ENCODE measurements at places on chromosomes 2 and 18.

GRCh38 chr2:23246992-23247683, 137.8 kb upstream of the KLHL29 start:
- no peak for DNase-seq

- DNase-seq = no peak
Observed at GRCh38 chr2:206480161-206480560, 36.8 kb downstream of the ADAM23 start.

DNA sequence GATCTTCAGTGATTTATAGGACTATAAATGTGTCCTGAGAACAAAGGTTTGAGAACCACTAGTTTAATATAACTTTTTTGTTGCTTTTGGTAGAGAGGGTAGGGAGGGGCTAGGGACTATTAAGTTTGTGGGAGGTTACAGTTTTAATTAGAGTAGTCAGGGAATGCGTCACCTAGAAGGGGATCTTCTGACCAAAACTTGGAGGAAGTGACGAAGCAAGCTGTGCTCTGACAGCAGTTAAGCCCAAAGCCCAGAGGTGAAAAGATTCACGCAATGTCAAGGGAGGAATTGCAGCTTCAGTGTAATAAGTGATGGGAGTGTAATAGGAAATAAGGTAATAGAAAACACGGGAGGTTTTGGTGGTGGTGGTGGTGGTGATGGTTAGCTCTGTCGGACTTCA, 8.1 kb downstream of the TDRD15 start:
- DNase-seq = no peak

DNA sequence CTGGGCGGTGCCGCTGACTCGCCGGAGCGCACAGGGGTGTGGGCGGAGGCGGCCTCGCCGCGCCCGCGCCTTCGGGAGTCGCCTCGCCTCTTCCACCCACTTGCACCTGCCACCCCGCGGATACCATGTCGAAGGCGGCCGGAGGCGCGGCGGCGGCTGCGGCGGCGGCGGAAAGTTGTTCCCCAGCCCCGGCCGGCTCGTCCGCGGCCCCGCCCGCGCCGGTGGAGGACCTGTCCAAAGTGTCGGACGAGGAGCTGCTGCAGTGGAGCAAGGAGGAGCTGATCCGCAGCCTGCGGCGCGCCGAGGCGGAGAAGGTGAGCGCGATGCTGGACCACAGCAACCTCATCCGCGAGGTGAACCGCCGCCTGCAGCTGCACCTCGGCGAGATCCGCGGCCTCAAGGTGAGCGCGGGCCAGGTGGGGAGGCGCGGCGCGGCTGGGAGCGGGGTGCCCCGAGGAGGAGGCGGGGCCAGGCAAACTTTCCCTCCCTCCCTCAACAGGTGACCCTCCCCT, 766 bp downstream of the CCDC85A start:
- no peak for DNase-seq

- DNase-seq = no peak
Observed at GRCh38 chr2:218028562-218029348, 26.0 kb upstream of the TNS1 start.

- no peak for DNase-seq
Observed at GRCh38 chr2:2845806-2846315, 514.8 kb upstream of the MYT1L start.

- no peak for DNase-seq
Observed at GRCh38 chr2:238450440-238450861, 23.7 kb downstream of the ASB1 start.

GRCh38 chr2:218229239-218229638, 12.2 kb downstream of the ARPC2 start:
- DNase-seq = no peak

GRCh38 chr2:239910851-239911640, 114.1 kb downstream of the NDUFA10 start:
- DNase-seq = no peak

DNA sequence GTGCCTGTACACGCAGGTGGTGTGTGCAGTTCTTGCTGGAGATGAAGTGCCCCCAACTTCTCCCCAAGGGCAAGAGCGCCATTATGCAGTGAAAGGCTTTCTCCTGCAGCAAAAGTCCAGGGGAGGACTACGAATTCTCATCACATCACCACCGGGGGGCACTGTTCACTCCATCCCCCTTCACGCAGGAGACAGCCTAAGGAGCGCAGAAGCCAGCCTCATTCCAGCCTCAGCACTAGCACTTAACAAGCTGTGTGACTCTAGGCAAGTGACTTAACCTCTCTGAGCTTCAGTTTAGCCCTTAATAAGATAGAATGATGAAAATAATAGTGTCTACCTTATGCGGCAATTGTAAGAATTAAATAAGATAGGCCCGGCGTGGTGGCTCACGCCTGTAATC, 32.3 kb downstream of the DNMT3A start:
- DNase-seq = no peak

DNA sequence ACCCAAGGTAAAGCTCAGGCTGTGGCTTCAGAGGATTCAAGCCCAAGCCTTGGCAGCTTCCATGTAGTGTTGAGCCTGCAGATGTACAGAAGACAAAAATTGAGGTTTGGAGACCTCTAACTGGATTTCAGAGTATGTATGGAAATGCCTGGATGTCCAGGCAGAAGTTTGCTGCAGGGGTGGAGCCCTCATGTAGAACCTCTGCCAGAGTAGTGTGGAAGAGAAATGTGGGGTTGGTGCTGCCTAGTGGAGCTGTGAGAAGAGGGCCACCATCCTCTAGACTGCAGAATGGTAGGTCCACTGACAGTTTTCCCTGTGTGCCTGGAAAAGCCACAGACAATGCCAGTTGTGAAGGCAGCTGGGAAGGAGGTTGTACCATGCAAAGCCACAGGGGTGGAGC, 239.9 kb downstream of the SPAG16 start:
- DNase-seq = no peak

GRCh38 chr2:74743039-74743438, 89.0 kb downstream of the SEMA4F start:
- DNase-seq = no peak

GRCh38 chr2:45786030-45786835, 134.8 kb downstream of the PRKCE start:
- no peak for DNase-seq

- no peak for DNase-seq
Observed at GRCh38 chr2:171347591-171348032, 86.2 kb downstream of the METTL8 start.

- DNase-seq = no peak
Observed at GRCh38 chr2:132420816-132421805, 4.5 kb downstream of the GPR39 start.

- no peak for DNase-seq
Observed at GRCh38 chr18:56431551-56431950, 206.8 kb downstream of the TXNL1 start.

DNA sequence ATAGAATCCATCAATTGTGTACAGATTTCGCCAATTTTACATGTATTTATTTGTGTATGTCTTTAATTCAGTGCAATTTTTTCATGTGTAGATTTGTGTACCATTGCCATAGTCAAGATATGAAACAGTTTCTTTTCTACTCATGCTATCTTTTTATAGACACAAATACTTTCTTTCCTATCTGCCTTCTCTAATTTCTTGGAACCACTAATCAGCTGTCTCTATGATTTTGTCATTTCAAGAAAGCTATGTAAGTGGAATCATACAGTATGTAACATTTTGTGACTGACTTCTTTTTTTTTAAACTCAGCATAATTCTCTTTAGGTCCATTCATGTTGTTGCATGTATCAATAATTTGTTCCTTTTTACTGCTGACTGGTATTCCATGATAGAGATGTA, 33.3 kb downstream of the KIAA1328 start:
- DNase-seq = no peak

- no peak for DNase-seq
Observed at GRCh38 chr2:141555876-141556470, 574.8 kb downstream of the LRP1B start.

DNA sequence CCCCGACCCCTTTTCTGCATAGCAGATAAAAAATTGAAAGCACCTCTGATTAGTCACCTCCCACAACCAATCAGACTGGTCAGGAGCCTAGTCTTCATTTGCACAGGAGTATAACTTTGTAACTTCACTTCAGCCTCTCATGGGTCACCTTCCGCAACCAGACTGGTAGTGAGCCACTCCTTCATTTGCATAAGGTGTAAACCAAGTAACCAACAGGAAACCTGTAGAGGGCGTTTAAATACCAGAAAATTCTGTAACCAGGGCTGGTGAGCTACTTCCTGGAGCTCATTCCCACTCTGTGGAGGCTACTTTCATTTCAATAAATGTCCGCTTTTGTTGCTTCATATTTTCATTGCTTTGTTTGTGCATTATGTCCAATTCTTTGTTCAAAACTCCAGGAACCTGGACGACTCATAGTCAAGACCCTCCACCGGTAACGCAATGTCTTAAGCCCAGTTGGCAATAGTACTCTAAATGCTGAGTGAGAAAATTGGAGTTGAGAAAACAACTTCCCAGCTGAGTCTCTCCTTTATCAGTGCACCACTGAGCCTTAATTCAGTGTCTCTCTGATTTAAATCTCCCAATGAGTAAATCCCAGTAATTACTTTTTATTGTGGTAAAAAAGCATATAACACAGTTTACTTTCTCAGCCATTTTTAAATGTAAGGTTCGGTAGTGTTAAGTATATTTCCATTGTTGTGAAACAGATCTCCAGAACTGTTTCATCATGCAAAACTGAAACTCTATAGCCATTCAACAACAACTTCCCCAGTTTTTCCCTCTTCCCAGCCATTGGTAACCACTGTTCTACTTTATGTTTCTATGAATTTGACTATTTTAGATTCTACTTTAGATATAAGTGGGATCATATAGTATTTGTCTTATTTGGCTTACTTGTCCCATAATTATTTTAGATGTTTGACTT, 392.7 kb upstream of the SLC8A1 start:
- DNase-seq = no peak

DNA sequence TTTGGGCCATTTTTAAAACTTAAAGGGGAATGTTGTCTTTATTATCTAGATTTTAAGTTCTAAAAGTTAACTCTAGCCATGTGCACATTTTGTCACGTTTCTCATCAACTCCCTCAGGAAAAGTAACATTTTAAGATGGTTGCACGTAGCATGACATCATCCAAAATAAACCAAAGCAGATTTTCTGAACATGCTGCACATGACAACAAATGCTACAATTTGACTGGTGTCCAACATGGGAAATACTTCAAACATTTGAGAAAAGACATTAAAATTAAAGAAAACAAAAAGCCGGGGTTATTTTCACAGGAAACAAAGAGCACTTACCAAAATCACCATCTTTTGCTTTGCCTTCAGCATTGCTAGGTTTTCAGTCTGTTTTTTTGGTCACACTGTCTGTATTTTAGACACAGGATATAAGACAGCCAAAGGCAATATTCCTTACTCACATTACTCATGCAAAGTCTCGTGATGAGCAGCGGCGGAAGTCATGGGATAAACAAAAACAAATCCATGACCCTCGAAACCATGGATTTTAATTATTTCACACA, 51.3 kb upstream of the RND3 start:
- DNase-seq = no peak

GRCh38 chr18:564708-565561, 15.2 kb upstream of the CETN1 start:
- DNase-seq = no peak

DNA sequence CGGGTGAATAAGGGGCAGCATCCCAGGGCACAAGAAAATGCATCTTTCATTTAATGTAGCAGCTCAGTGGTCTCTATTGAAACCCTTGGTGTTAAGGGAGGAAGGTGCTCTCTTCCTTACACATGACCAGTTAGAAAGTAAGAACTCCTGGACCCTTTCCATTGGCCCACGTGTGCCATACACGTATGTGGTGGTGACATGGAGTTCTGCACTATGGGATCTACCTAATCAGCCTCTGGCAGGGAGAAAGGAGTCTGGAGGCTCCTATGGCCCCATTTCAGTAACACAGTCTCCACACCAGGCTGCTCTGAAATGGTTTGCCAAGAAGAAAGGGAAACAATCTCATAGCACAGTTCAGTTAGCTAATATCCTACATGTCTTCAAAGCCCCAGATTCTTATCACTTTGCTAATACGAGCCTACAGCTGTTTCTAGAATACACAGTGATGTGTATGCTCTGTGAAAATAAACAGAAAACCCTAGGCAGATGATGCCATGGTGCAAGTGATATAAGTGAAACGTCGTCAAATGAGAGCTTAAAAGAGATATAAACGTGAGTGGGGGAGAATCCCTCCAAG, 7.0 kb downstream of the EFEMP1 start:
- DNase-seq = no peak

DNA sequence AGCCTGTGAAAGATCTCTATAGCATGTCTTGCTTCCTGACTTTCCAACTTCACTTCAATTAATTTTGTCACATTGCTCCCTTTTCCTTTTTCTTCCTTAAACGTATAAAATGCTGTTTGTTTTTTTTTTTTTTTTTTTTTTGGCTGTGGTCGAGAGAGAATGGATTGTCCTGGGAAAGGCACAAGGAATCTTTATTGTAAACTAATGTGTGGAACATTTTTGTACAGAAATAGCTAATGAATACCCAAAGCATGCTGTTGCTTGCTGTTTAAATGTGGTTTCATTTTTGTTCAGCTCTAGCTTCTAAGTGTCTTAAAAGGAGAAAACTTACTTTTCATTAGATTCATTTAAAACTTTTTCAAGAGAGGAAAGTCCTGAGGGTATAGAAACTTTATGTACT, 105.5 kb downstream of the GPD2 start:
- no peak for DNase-seq

- no peak for DNase-seq
Observed at GRCh38 chr2:175579646-175580045, 398.1 kb upstream of the ATP5MC3 start.

DNA sequence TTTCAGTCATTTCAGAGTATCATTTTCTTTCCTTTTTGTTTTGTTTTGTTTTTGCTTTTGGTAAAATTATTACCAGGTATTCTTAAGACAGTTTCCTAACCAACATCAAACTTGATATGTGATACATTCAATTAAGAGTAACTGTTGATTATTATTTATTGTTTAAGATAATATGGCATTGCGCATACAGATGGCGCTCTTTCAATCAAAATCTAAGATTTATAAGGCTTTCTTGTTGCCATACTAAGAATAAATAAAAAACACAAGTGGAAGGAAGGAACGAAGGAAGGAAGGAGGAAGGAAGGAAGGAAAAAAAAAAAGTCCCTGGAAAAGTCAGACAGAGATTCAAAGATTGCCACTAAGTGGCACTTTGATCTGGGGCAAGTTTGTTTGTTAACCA, 1308.7 kb upstream of the FAM98A start:
- no peak for DNase-seq

DNA sequence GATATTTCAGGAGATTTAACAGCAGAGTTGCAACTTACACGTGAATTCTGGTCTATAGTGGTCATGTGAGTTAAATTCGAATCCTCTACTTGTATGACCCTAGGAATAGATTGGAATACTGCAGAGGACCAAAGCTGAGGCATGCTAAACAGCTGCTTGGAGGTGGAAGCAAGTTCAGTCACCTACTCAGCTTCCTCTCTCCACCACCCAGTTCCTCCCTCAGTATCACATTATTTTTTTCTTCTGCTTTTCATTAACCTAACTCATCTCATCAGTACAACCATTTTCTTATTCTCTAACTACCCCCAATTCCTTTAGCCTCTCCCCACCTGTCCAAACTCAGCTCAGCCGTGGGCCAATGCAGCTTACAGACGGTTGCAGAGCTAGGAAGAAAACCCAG, 385.5 kb downstream of the SETBP1 start:
- no peak for DNase-seq

- no peak for DNase-seq
Observed at GRCh38 chr2:227464851-227465250, 7.1 kb upstream of the AGFG1 start.

- no peak for DNase-seq
Observed at GRCh38 chr2:207867056-207867455, 97.3 kb upstream of the FZD5 start.

GRCh38 chr18:49052891-49053644, 102.3 kb upstream of the SMAD7 start:
- DNase-seq = no peak

- DNase-seq = no peak
Observed at GRCh38 chr2:99032786-99033185, 96.8 kb upstream of the CRACDL start.

- DNase-seq = no peak
Observed at GRCh38 chr2:151853070-151853758, 25.0 kb upstream of the ARL5A start.
